Ovary (tissue), 10 donors: ENCODE measurements at places on chromosomes 6 and 20. TPM values are rescaled to one million over a fixed set of nuclear protein-coding genes. Genes with fewer than 3 reads are reported as not detected.
A peak's percentile ranks its signal among the peaks of the same experiment; 100 is the strongest.

Gene ITPA
- total RNA-seq = 46.1 TPM

Gene TNNC2
- 3.7 TPM for total RNA-seq

Gene KCNK15
- total RNA-seq = 5.0 TPM

Gene FERMT1
- 2.4 TPM for total RNA-seq

Gene GHRH
- total RNA-seq = not detected

Gene SEL1L2
- total RNA-seq = 0.97 TPM

Gene LRRC1
- total RNA-seq = 8.9 TPM

Gene DEF6
- 4.0 TPM for total RNA-seq

Gene TULP1
- not detected for total RNA-seq

Gene TAF11
- 17.4 TPM for total RNA-seq

Gene MCHR2
- not detected for total RNA-seq

DNA sequence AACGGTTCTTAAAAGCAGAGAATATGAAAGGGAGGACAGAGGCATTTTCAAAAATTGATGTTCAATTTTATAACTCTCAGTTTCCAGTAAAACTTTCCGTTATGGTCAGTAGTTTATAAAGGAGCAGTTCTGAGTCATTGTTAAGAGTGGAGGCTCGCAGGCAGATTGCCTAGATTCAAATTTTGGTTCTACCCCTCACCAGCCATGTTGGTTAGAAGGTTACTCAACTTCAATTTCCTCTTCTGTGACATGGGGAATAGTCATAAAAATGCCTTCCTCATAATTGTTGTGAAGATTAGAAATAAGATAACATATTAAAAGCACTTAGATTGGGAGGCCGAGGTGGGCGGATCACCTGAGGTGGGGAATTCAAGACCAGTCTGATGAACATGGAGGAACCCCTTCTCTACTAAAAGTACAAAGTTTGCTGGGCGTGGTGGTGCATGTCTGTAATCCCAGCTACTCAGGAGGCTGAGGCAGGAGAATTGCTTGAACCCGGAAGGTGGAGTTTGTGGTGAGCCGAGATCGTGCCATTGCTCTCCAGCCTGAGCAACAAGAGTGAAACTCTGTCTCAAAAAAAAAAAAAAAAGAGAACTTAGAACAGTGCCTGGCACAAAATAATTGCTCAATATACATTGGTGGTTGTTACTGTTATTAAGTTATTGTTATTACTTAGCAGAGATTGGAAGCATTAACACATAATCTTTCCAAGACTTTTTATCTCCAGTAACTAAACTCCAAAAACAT lies 348.9 kb downstream of the NRN1 start:
- DNase-seq = no peak

DNA sequence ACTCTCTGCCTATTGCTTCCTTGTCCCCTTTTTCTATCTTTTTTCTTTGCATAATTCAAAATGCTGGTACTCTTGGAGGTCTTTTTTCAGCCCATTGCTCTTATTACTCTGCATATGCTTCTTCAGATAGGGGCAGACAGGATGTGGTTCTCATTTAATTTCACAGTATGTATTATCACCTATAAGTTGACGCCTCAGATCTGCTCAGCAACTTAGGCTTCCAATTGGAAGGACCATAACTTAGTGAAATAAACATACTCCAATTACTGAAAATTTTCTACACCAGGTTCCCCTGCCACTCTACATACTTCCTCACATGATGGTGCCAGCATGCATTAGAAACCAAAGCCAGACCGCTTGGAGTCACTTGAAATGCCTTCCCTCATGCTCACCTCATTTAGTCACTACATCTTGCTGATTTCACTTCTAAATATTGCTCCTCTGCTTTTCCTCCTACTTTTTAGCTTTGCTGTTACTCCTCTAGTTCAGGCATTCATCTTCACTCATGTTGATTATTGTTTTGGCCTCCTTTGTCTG lies 34.5 kb upstream of the AHI1 start:
- DNase-seq = no peak

GRCh38 chr6:113377362-113377942 lies 479.7 kb upstream of the MARCKS start:
- DNase-seq = no peak

DNA sequence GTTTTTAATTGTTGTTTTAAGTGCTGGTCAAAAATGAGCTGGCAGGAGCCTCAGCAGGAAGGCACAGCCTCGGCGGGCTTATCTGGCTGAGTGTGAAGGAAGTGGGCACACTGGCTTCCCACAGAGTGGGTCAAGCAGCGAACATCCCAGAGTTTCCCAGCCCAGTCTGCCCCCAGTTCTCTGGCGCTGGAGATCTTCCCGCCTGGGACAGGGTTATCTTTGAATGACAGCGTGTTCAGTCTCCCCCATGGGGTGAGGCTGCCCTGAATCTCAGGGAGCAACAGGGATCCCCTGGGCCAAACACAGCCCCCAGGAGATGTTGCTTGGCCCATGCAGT lies 122.2 kb upstream of the PTPN1 start:
- DNase-seq = no peak

DNA sequence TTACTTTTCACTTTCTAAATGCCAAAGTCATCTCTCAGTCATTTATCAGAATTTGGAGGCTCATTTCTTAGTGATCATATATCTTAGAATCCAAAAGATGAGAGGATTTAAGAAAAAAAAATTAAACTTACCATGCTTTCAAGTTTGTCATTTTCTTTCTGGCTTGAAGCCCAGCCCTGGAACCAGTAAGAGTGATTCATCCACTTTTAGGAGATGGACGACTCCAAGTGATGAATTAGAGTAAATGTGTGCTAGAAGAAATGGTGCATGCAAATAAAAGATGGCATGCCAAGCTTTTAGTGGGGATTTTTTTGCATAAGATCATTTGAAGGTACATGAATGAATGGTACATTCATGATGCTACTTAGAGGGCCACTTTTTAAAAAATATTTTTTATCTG lies 20.1 kb downstream of the PLCB1 start:
- no peak for DNase-seq

DNA sequence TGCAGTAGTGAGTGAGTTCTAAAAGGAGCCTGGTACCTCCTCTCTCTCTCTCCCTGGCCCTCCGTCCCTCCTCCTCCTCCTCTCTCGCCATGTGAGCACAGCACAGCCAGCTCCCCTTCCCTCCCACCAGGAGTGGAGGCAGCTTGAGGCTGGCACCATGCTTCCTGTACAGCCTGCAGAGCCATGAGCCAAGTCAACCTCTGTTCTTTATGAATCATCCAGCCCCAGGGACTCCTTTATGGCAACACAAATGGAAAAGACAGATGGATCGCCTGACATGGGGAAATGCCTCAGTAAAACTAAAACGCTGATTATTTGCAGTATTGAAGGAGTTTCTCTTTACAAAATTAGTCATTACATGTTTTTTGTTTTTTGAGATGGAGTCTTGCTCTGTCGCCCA lies 233.7 kb upstream of the ARID1B start:
- DNase-seq = no peak

DNA sequence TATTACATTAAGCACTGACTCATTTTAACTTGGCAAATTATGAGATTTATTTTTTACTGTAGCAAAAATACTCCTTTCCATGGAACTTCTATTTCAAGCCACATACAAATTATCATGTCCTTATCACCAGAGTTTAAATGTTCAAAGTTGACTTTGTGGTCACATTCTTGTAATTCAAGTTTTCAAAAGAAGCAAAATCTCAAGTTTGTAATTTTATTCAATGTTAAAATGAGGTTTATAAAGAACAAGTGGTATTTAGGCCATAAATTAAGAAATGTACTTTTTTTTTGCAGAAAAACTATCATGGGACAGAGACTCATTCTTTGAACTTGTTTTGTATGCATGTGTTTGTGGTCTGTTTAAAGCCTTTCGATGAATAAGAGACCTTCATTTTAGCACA lies 811.5 kb downstream of the TENT5A start:
- DNase-seq = no peak

DNA sequence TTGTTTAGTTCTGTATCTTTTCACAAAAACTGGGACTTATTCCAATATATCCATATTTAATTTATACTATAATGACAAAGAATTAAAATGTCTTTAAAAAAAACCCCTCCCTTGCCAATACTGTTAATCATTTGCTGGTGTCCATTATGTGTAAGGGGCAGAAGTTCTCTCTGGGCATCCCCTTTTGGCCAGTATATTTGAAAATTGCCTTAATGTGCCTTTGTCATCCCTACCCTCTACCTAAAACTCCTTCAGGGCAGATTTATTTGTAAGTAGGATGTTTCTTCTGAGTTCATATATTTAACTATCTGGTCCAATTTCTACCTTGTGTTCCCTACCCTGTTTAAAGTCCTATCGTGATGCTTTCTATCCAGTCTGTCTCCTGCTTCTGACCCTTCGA lies 62.9 kb downstream of the ARHGAP18 start:
- DNase-seq = no peak

DNA sequence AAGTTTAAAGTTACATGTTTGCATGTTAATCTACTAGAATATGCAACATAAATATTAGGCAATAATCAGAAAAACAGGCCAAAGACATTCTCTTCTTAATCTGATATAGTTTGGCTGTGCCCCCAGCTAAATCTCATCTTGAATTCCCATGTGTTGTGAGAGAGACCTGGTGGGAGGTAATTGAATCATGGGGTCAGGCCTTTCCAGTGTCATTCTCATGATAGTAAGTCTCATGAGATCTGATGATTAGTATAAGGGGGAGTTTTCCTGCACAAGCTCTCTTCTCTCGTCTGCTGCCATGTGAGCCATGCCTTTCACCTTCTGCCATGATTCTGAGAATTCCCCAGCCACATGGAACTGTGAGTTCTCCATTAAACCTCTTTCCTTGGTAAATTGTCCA lies 1241.7 kb upstream of the ADGRB3 start:
- DNase-seq = no peak

DNA sequence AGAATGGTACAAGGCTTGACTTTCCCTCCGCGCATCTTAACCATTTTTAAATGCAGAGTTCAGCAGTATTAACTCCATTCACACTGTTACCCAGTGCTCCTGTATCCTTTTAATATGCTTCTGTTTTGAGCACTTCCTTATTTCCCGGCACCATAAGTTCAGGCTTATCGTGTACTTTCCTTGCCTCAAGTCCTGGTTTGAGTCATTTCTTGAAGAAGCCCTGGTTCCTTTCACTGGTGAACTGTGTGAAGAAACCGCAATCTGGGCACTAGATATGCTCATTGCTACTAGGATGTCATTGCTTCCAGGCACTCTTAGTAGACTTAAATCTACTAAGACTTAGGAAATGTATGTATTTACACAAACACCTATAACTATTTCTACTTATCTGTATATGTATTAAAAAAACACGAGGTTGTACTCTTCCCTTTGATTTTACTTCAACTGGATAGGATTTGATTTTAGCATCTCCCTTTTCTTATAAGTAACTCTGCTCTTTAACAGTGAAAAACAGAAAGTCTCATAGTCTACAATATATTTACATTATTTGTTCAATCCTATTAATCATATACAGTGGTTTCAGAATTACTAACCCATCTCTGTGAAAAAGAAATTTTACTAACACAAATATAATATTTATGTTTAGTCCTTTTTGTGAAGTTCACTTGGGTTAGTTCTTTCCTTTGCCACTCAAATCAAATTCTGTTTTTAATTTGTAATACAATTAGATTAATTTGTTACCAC lies 135.5 kb downstream of the CDKAL1 start:
- no peak for DNase-seq

DNA sequence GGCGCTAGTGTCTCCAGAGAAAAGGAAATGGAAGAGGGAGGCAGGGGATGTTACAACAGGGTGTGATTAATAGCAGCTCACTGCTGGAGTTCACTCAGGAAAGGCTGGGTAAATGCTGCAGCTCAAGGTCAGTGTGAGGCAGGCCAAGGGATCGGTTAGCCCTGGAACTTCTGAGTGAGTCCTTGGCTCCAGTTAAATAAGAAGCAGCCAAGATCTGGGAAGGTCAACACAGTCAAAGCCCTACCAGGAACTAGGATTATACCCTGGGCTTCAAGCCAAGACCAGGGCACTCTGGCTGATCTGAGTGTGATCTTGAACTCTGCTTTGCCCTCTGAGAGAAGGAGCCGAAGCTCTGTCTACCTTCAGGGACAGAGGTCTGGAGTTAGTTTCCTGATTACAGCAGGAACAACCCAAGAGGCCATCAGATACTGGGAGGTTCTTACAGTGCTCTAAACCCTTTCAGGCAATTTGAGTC lies 44.3 kb downstream of the TPD52L1 start:
- DNase-seq = peak; percentile 79

- peak; percentile 21 for DNase-seq
Measured at GRCh38 chr6:6546318-6547109, 42.0 kb upstream of the LY86 start.

- no peak for DNase-seq
Measured at GRCh38 chr6:45619994-45620471, 242.3 kb upstream of the SUPT3H start.

DNA sequence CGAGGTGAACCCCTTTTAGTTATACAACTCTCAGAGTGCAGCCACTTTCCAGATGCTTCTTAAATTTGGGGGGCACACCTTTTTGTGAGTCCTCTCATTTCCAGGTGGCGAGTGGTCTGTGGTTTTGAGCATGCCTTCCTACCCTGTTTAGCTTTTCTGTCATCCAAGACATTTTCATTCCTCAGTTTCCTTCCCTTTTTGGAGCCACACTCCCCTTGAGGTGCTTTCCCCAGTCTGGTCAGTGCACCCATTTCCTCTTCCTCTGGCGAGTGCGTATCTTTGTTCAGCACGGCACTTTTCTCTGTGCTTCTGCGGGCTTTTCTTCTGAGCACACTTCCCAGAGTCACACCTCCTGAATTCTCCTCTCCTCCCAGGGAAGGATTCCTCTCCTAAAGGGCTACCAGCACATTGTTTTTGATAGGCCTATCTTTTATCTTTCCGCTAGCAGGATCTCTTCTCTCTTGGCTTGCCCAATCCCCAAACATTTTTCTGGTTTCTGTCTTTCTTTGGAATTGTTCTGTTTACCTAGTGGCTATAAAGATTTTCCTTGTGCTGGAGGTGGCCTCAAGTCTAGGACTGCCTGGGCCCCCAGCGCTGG lies 1.4 kb downstream of the PHF20 start:
- no peak for DNase-seq

DNA sequence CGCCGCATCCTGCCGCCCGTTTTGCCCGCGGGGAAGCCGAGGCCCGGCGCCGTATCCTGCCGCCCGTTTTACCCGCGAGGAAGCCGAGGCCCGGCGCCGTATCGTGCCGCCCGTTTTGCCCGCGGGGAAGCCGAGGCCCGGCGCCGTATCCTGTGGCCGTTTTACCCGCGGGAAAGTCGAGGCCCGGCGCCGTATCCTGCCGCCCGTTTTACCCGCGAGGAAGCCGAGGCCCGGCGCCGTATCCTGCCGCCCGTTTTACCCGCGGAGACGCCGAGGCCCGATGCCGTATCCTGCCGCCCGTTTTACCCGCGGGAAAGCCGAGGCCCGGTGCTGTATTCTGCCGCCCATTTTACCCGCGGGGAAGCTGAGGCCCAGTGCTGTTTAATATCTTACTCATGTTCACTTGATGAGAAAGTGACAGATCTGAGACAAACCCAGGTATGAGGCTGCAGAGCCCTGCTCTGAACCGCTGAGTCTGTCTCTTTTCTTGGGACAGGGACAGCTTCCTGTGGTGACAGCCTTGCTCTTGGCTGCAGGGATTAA lies 129.4 kb downstream of the CDH26 start:
- no peak for DNase-seq

GRCh38 chr6:128216917-128217316 lies 303.5 kb downstream of the PTPRK start:
- DNase-seq = no peak
